Ovary (tissue), 10 donors: ENCODE measurements at places on chromosomes 13 and 19. TPM values are rescaled to one million over a fixed set of nuclear protein-coding genes. Genes with fewer than 3 reads are reported as not detected.
A peak's percentile ranks its signal among the peaks of the same experiment; 100 is the strongest.

TSHZ3 gene
- 28.0 TPM for polyA plus RNA-seq

ZNF681 gene
- polyA plus RNA-seq: 1.5 TPM

TRPM4 gene
- 5.1 TPM for polyA plus RNA-seq

NRTN gene
- polyA plus RNA-seq: 0.11 TPM

LRFN3 gene
- polyA plus RNA-seq: 6.4 TPM

GRK1 gene
- polyA plus RNA-seq: 0.02 TPM

GRCh38 chr19:42051166-42052115 is 18.6 kb downstream of the GRIK5 start:
- H3K36me3 ChIP-seq: no peaks in the 10 kb centered on the region
- H3K27me3 ChIP-seq: no peaks in the 10 kb centered on the region
- H3K4me3 ChIP-seq: no peak overlapping the region
- no peak overlapping the region for H3K27ac ChIP-seq
- DNase-seq: no peak

DNA sequence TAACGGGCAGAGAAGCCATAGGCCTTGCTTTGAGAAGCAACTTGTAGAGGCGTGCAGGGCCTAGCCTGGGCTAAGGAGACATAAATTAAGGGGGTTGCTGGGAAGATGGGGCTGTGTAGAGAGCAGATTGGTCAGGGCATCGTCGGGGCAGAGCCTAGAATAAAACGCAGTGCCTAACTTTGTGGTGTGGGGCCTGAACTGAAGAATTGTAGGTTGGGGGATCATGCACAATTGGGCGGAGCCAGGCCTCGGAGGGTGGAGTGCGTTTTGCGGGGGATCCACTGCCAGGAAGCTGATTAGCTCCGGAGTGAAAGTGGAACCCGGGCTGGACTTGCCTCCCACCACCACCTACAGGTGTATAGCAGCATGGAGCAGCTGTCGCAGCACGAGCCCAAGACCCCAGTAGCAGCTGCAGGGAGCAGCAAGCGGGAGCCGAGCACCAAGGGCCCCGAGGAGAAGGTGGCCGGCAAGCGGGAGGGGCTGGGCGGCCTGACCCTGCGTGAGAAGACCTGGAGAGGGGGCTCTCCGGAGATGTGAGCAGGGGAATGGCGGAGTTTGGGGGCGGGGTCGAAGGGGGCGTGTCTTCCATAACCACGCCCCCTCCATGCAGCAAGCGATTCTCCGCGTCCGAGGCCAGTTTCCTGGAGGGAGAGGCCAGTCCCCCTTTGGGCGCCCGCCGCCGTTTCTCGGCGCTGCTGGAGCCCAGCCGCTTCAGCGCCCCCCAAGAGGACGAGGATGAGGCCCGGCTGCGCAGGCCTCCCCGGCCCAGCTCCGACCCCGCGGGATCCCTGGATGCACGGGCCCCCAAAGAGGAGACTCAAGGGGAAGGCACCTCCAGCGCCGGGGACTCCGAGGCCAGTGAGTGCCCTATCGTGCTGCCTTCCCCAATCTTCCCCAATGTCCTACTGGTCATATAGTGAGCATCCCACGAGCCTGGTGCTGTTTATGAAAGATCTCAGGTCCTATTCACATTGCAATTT is 13.8 kb downstream of the DNASE2 start:
- H3K27ac ChIP-seq: no peak overlapping the region
- H3K36me3 ChIP-seq: no peaks in the 10 kb centered on the region
- no peaks in the 10 kb centered on the region for H3K27me3 ChIP-seq
- H3K4me3 ChIP-seq: peak overlapping the region; percentile 27

GRCh38 chr19:45774765-45775164 is 5.7 kb upstream of the SIX5 start:
- H3K36me3 ChIP-seq: no peaks in the 10 kb centered on the region
- H3K4me3 ChIP-seq: no peak overlapping the region
- H3K27me3 ChIP-seq: no peaks in the 10 kb centered on the region
- no peak overlapping the region for H3K27ac ChIP-seq

DNA sequence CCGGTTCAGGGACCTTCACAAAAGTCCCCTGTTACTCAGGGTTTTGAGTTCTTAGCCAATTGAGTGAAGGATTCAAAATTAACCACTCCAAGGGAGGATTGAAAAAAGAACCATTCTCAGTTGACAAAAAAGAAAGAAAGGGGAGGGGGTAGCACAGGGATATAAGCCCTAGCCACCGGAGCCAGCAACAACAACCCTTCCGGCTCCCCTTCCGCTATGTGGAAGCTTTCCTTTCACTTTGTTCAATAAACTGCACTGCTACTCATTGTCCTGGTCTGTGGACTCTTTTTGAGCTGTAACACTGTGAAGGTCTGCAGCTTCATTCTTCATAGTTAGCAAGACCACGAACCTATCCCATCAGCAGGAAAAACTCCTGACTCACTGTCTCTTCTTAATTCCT is 1488.1 kb upstream of the PRR20A start:
- no peaks in the 10 kb centered on the region for H3K27me3 ChIP-seq
- no peak overlapping the region for H3K4me3 ChIP-seq
- no peak overlapping the region for H3K27ac ChIP-seq
- no peaks in the 10 kb centered on the region for H3K4me1 ChIP-seq

DNA sequence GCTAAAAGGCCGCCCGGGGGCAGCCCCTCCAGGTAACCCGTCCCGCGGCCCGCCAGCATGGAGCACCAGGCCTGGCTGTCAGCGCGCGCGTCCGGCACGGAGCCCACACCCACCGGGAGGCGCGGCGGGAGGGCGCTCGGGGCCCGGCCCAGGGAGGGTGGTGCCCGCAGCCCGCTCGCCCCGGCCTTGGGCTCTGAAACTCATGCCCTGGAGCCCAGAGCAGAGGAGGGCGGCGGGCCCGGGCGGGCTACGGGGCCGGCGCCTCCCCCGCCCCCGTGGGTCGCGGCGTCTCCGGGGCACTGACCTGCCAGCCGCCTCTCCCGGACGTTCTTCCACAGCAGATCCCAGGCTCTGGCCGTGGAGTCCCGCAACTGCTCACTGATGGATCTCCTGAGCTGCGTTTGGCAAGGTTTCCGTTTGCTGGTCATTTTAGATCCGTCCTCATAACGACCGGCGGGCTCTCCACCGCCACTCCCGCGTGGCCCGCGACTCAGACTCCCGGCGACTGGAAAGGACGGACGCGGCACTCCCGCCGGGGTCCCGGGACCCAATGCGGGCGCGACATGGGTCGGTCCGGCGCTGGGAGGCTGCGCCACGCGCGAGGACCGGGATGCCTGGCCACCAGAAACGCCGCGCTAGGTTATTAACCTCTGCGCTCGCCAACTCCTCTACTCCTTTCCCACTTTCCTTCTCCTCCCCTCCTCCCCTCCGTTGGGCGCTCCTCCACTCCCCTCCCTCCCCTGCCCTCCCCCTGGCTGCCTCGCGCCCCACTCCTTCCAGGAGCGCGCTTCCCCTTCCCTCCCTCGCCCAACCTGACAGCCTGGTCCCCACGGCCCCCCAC is 64.7 kb upstream of the STARD13 start:
- no peaks in the 10 kb centered on the region for H3K27me3 ChIP-seq
- H3K4me1 ChIP-seq: peaks cover 5% of the 10 kb centered on the region
- peak overlapping the region; percentile 73 for H3K4me3 ChIP-seq
- peak; percentile 54 for DNase-seq

- no peak for DNase-seq
- H3K4me1 ChIP-seq: no peaks in the 10 kb centered on the region
- no peaks in the 10 kb centered on the region for H3K36me3 ChIP-seq
- no peak overlapping the region for H3K27ac ChIP-seq
- H3K27me3 ChIP-seq: no peaks in the 10 kb centered on the region
These were observed 24.3 kb upstream of the TNFSF14 start for GRCh38 chr19:6694147-6694815.

DNA sequence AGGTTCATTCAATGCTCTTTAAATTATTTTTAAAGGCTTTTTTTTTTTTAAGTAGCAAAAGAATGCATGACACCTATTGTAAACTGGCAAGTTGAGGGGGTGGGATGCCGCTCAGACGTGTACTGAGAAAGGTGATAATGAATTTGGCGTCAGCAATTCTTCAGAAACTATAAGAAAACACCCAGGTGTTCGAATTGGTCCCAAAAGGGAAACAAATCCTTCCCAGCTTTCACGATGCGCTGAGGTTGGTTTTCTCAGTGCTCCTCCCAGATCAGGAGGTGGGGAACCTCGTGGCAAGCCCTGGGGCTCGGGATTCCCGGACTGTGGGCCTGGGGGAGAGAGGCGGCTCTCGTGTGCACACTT is 543 bp upstream of the FAM124A start:
- peak overlapping the region; percentile 48 for H3K4me3 ChIP-seq
- no peaks in the 10 kb centered on the region for H3K27me3 ChIP-seq
- H3K27ac ChIP-seq: no peak overlapping the region
- H3K4me1 ChIP-seq: peaks cover 5% of the 10 kb centered on the region

DNA sequence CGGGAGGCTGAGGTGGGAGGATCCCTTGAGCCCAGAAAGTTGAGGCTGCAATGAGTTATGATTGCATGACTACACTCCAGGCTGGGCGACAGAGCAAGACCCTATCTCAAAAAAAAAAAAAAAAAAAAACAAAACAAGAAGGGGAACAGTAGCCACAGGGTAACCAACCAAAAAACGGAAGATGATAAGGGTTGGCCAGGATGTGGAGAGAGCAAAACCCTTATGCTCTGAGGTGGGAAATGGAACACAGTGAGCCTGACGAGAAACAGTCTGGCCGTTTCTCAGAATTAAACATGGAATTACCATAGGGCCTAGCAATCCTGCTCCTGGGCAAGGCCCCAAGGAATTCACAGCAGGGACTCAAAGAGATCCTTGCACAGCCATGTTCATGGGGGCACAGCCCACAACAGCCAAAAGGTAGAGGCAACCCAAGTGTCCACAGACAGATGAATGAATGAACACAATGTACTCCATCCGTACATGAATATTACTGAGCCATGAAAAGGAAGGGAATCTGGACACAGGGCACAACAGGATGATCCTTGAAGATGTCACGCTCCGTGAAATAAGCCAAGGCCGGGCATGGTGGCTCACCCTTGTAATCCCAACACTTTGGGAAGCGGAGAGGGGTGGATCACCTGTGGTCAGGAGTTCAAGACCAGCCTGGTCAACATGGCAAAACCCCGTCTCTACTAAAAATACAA is 11.3 kb downstream of the NMRK2 start:
- H3K27ac ChIP-seq: no peak overlapping the region
- H3K27me3 ChIP-seq: no peaks in the 10 kb centered on the region
- H3K4me1 ChIP-seq: no peaks in the 10 kb centered on the region
- DNase-seq: no peak
- no peaks in the 10 kb centered on the region for H3K36me3 ChIP-seq
- no peak overlapping the region for H3K4me3 ChIP-seq

DNA sequence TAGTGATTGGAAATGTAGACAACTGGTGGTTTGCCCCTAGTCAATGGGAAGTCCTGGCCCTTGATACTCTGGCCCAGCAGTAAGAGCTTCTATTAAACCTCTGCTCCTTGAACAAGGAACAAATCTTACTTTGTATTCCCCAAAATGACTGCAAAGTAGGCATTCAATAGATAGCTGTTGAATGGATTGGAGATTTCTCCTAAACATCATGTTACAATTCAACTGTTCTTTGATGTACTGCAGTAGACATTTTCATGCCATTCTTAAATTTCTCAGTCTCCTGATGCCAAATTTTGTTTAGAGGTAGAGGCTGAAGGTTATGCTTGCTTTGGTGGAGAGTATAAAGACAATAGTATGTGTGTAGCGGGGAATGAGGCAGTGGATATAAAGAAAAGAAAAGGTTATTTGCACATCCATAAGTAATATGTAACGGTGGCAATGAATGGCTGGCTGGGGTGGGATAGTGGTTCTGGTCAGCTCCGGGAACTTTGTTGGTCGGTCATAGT is 12.8 kb downstream of the MIR17HG start:
- H3K4me3 ChIP-seq: no peak overlapping the region
- DNase-seq: no peak
- H3K4me1 ChIP-seq: no peaks in the 10 kb centered on the region
- H3K27ac ChIP-seq: no peak overlapping the region
- no peaks in the 10 kb centered on the region for H3K36me3 ChIP-seq

DNA sequence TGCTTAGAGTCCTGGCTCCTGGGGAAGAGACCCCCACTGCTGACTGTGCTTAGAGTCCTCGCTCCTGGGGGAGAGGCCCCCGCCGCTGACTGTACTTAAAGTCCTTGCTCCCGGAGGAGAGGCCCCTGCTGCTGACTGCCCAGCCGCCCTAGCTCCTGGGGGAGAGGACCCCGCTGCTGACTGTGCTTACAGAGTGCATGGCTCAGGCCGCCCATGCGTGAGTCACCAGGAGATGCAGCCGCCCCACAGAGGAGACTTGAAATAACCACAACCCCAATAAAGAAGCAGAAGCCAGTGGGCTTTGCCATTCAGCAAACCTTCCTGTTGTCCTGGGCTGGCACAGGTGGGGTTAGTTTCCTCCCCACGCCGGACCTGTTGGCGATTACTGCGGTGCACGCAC is 79.2 kb upstream of the C13orf46 start:
- H3K36me3 ChIP-seq: no peaks in the 10 kb centered on the region
- H3K4me3 ChIP-seq: no peak overlapping the region
- H3K27me3 ChIP-seq: no peaks in the 10 kb centered on the region
- H3K4me1 ChIP-seq: no peaks in the 10 kb centered on the region

DNA sequence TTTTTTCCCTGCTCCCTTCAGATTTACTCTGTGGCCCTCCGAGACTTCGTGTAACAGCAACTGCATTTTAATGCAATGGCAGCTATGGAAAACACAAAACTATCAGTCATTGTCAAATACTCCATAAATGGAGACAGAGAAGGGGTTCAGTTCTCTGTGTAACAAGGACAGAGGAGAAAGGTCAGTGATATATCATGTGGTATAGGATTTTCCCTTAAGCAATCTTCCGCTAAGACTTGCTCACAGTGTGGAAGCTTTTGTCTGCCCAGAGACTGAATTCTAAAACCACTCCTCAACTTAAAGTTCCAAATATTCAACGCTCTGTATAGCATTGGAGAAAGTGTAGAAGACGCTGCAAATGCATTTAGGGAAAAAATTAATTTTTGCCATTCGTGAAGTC is 111.3 kb upstream of the EDNRB start:
- no peak overlapping the region for H3K27ac ChIP-seq
- H3K27me3 ChIP-seq: no peaks in the 10 kb centered on the region
- H3K36me3 ChIP-seq: no peaks in the 10 kb centered on the region
- H3K4me3 ChIP-seq: no peak overlapping the region
- DNase-seq: no peak

DNA sequence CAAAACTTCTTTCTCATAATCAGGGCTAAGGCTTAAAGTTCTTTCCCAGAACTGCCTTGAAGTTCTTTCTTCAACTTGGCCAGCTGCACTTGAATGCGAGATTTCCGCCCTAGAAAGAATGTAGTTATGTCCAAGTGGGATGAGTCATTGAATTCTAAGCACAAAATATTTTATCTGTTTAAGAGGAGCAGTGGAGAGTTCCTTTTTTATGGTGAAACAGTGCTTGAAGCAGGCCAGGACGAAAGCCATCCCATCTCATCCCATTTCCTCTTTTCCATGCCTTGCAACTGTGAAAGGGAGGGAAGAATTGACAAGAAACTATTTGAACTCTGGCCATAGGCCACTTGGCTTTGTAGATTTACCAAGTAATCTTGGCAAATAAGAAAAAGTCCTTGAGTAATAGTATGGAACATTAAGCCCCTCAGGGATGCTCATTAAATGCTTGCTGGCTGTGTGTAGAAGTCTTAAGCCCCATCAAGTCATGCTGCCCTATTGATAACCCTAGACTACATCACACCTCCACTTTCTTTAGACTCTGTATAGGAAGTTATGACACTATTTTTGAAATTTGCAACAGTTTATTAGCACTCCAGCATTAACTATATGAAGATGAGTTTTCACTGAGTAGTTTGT is 174.5 kb downstream of the KCTD12 start:
- no peak overlapping the region for H3K27ac ChIP-seq
- no peaks in the 10 kb centered on the region for H3K27me3 ChIP-seq
- H3K36me3 ChIP-seq: no peaks in the 10 kb centered on the region
- H3K4me1 ChIP-seq: peaks cover 10% of the 10 kb centered on the region
- peak; percentile 58 for DNase-seq

GRCh38 chr19:51398096-51398704 is 7.8 kb upstream of the C19orf84 start:
- H3K4me1 ChIP-seq: no peaks in the 10 kb centered on the region
- H3K36me3 ChIP-seq: no peaks in the 10 kb centered on the region
- no peak overlapping the region for H3K4me3 ChIP-seq
- no peaks in the 10 kb centered on the region for H3K27me3 ChIP-seq
